Activated CD4-positive, alpha-beta T cell treated with anti-CD3 and anti-CD28 coated beads, Interleukin-2, amount 10 ng/mL, durations not matched to agents 7 days and 5 days (primary cell): ENCODE measurements at places on chromosomes 3 and 15. TPM values are rescaled to one million over a fixed set of nuclear protein-coding genes. Genes with fewer than 3 reads are reported as not detected.

GRCh38 chr15:79401301-79401700 lies 30.8 kb upstream of the MINAR1 start:
- H3K27me3 ChIP-seq: no peaks in the 10 kb centered on the region
- no peak overlapping the region for H3K27ac ChIP-seq
- H3K4me1 ChIP-seq: no peaks in the 10 kb centered on the region
- DNase-seq: no peak
- H3K36me3 ChIP-seq: no peaks in the 10 kb centered on the region

DNA sequence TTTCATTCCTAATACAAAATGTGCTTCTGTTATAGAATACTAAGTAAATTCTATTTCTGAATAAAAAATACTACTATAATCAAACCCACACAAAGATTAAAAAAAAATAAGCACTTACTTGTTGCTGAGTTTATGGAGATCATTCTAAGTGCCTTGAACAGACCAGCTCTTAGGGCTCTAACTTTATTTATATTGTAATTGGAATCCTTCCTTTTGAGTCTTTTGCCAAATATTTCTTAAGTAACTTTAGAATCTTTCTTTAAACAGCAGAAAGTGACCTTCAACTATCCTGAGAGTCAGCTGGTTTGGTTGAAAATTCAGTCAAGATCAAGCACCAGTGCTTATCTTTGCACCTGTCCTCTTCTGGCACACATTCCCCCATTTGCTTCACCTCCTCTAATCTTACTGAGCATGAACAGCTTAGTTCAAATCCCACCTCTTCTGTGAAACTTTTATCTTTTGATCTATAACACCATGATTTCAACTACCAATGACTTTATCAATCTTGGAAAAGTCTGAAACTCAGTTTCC lies 149.3 kb downstream of the VPS13C start:
- H3K36me3 ChIP-seq: peaks cover 54% of the 10 kb centered on the region
- H3K4me3 ChIP-seq: no peak overlapping the region
- DNase-seq: no peak
- H3K27me3 ChIP-seq: no peaks in the 10 kb centered on the region
- H3K27ac ChIP-seq: no peak overlapping the region
- H3K4me1 ChIP-seq: no peaks in the 10 kb centered on the region

- H3K36me3 ChIP-seq: no peaks in the 10 kb centered on the region
- H3K4me1 ChIP-seq: peaks cover 32% of the 10 kb centered on the region
These were observed 64.8 kb upstream of the ARL8B start for GRCh38 chr3:5057272-5057671.

DNA sequence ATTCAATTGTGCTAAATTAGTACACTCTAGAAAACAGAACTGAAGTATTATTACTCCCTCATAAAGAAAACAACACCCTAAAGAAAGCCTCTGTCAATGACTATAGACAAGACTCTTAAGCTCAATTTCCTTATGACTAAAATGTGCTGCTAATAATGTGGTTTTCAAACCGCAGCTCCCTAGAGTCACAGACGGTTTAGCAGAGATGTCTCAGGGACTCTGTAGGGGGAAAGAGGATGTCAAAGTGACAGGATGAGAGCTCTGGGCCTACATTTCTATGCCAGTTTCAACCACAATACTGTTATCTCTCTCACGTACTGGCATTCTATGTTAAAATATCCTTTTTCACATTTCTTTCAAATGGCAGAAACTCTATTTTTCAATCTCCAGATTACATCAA lies 37.6 kb upstream of the WDR49 start:
- peak overlapping the region; percentile 14 for H3K27ac ChIP-seq
- H3K4me1 ChIP-seq: peaks cover 21% of the 10 kb centered on the region
- DNase-seq: peak; percentile 44
- H3K36me3 ChIP-seq: peaks cover 32% of the 10 kb centered on the region
- no peaks in the 10 kb centered on the region for H3K27me3 ChIP-seq

- DNase-seq: no peak
- peak overlapping the region; percentile 89 for H3K4me3 ChIP-seq
- peak overlapping the region; percentile 98 for H3K27ac ChIP-seq
- H3K27me3 ChIP-seq: no peaks in the 10 kb centered on the region
These were observed 557 bp downstream of the DENND4A start for GRCh38 chr15:65791335-65792137.

GRCh38 chr3:184183679-184184078 lies 2.3 kb upstream of the ABCF3 start:
- peaks cover 32% of the 10 kb centered on the region for H3K4me1 ChIP-seq
- H3K27me3 ChIP-seq: no peaks in the 10 kb centered on the region
- no peak overlapping the region for H3K4me3 ChIP-seq
- no peak for DNase-seq

DNA sequence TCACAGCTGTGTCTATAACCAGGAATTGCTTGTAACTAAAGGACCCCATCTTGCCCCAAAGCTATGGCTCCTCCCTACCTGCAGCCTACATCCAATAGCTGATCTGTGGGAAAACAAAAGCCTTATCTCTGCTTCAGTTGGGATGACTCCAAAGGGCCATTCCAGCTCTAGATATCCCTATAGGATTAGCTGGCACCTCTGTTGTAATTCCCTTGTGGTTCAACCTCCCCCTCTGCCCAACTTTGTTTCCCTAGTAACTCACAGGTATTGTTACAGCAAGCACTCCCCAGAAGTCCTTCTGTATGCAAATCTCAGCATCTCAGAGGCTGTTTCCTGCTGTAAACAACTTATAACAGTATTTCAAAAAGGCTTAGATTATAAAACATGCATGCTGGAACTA lies 478.6 kb downstream of the AGBL1 start:
- no peak overlapping the region for H3K4me3 ChIP-seq
- no peaks in the 10 kb centered on the region for H3K4me1 ChIP-seq
- no peaks in the 10 kb centered on the region for H3K36me3 ChIP-seq
- no peaks in the 10 kb centered on the region for H3K27me3 ChIP-seq
- DNase-seq: no peak

- peaks cover 77% of the 10 kb centered on the region for H3K36me3 ChIP-seq
- DNase-seq: no peak
- H3K27ac ChIP-seq: peak overlapping the region; percentile 59
- H3K4me1 ChIP-seq: peaks cover 84% of the 10 kb centered on the region
- H3K4me3 ChIP-seq: no peak overlapping the region
- no peaks in the 10 kb centered on the region for H3K27me3 ChIP-seq
These were observed 40.1 kb upstream of the CD47 start for GRCh38 chr3:108130701-108131474.

DNA sequence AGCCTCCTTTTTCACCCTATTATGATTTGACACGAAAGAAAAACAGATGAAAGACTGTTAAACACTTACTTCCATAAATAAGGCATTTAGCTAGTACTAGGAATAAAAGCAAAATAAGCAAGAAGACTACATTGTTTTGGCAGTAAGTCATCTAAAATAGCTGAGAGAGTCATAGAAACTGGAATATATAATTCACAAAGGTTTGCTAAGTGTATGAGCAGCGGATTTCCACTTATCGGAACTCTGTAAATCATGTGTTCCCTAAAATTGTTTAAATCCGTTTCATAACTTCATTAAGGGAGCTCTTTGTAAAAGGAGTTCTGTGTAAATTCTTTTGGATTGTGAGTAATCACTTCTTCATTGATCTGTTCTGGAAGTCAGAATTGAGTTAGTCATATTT lies 202.5 kb upstream of the CBLB start:
- H3K27ac ChIP-seq: no peak overlapping the region
- H3K27me3 ChIP-seq: no peaks in the 10 kb centered on the region
- H3K4me1 ChIP-seq: peaks cover 10% of the 10 kb centered on the region

DNA sequence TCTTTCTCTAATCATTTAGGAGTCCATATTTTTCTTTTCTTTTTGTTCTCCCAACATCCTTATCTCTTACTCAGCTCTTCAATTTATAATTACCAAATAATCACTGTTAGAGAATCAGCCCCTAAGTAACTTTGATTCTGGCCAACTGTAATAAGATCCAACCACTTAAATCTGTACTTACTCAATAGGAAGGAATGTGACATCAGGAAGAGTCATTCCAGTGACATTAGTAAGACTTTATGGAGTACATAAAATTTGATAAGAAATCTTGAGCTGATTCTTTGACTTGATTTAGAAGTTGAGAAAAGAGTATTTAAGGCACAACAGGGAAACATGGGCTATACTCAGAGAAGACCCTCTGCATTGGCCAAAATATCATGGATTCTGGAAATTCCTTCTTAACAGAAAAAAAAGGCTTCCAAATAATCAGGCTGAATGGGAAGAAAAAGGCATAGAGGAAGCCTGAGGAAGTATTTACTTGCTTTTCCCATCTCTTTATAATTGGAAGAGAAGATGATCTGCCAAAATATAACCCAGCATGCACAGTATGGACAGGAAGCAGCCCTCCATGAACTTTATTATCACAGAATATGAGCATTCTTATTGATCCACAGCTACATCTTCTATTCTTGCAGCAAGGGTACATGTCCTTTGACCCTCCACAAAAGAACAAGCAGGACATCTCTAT lies 289.7 kb upstream of the TPRG1 start:
- H3K27me3 ChIP-seq: no peaks in the 10 kb centered on the region
- H3K4me1 ChIP-seq: no peaks in the 10 kb centered on the region
- DNase-seq: no peak

DNA sequence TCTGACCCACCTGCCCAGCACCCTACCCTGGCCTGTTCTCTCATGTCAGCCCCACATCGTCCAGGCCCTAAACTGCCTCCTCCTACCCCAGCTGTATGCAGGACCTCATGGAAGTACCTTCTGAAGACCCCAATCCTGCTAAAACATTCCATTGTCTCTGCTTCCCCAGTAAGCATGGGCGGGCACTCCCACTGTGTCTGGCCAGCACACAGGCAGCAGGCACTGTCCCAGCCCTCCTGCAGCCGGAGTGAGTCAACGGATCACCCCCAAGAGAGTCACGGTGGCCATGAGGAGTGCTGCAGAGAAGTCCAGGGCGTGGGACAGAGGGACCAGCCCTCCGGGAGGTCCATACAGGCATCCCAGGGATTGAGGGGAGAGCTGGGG lies 36.4 kb upstream of the SLCO2A1 start:
- no peaks in the 10 kb centered on the region for H3K27me3 ChIP-seq
- no peaks in the 10 kb centered on the region for H3K4me1 ChIP-seq
- no peak overlapping the region for H3K4me3 ChIP-seq
- no peak overlapping the region for H3K27ac ChIP-seq

DNA sequence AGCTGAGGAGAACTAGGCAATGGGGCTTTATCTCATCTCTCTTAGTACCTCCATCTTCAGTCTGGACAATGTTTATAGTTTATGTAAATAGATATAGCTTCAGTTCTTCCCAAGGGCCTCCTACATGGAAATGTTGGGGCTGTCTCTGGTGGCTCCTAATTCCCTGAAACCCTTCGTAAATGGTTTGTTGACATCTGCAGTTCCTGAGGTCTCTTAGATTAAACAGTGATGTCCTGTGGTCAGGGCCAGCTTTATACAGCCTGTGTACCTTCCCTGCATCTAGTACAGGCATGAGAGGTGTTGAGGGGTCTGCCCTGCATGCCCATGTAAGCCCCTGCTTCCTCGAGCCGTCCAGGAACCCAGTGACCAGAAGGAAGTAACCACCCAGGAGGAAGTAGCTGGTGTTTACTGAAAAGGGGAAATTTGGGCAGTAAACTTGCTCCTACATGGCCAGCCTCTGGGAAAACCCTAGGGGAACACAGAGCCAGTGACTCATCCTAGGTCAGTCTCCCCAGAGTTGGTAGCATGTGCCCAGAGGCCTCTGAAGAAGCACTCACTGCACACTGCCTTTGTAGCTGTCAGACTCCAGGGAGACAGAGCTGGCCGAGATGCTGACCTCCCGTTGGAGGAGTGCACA lies 4.7 kb upstream of the TBC1D2B start:
- no peaks in the 10 kb centered on the region for H3K27me3 ChIP-seq
- no peak overlapping the region for H3K4me3 ChIP-seq
- DNase-seq: no peak
- H3K36me3 ChIP-seq: no peaks in the 10 kb centered on the region
- peaks cover 32% of the 10 kb centered on the region for H3K4me1 ChIP-seq

- peaks cover 9% of the 10 kb centered on the region for H3K36me3 ChIP-seq
- DNase-seq: no peak
- peaks cover 11% of the 10 kb centered on the region for H3K4me1 ChIP-seq
- no peaks in the 10 kb centered on the region for H3K27me3 ChIP-seq
These were observed 12.1 kb downstream of the TBC1D2B start for GRCh38 chr15:78065284-78065872.

DNA sequence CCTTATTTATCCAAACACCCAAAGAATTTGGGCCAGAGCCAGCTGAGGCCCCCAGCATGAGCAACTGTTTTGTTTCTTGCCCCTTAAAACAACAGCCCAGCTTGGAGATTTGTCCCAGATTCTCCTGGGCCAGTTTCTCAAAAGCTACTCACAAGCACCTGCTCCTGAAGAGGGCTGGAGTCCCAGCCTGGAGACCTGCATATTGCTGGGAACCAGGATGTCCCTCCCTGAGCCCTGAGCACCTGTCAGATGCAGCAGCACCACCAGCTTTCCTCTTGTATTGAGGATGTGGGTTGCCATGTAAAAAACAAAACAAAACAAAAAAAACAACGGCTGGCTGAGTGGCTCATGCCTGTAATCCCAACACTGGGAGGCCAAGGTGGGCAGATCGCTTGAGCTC lies 7.0 kb upstream of the RFT1 start:
- peaks cover 9% of the 10 kb centered on the region for H3K4me1 ChIP-seq
- H3K27ac ChIP-seq: no peak overlapping the region
- no peaks in the 10 kb centered on the region for H3K27me3 ChIP-seq
- H3K36me3 ChIP-seq: no peaks in the 10 kb centered on the region
- no peak overlapping the region for H3K4me3 ChIP-seq

DNA sequence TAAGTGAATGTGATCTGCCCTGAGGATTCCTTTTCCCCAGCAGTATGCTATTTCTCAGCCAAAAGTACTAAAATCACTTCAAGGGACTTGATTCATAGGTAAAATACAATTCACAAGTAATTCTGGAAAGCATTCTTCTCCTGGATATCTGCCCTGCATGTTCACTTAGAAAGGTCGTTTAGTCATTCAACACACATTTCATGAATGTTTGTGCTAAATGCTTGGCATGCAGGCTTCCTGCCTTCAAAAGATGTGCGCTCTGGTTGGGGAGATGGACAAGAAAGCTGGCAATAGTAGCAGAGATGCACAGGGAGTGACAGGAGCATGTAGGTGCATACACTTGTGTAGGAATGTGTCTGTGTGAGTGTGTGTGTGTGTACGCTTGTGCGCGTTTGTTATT lies 360.7 kb downstream of the PTPRG start:
- no peak overlapping the region for H3K27ac ChIP-seq
- no peaks in the 10 kb centered on the region for H3K4me1 ChIP-seq
- no peak for DNase-seq
- no peaks in the 10 kb centered on the region for H3K36me3 ChIP-seq
- H3K4me3 ChIP-seq: no peak overlapping the region

- no peaks in the 10 kb centered on the region for H3K27me3 ChIP-seq
- no peaks in the 10 kb centered on the region for H3K4me1 ChIP-seq
- no peak for DNase-seq
- H3K27ac ChIP-seq: no peak overlapping the region
These were observed 150.7 kb downstream of the FNDC3B start for GRCh38 chr3:172189987-172190603.

DNA sequence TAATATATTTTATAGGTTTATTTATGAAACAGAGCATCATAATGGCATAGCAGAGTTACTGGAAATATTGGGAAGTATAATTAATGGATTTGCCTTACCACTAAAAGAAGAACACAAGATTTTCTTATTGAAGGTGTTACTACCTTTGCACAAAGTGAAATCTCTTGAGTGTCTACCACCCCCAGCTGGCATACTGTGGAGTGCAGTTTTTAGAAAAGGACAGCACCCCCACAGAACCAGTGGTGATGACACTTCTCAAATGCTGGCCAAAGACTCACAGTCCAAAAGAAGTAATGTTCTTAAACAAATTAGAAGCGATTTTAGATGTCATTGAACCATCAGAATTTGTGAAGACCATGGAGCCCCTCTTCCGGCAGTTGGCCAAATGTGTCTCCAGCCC lies 58.1 kb downstream of the DNAH1 start:
- H3K4me1 ChIP-seq: peaks cover 7% of the 10 kb centered on the region
- no peak overlapping the region for H3K4me3 ChIP-seq
- H3K27me3 ChIP-seq: peaks cover 4% of the 10 kb centered on the region
- no peak for DNase-seq

SPATA12 gene
- total RNA-seq: not detected

SPINK8 gene
- total RNA-seq: not detected

EOMES gene
- total RNA-seq: 0.52 TPM

STAB1 gene
- 0.15 TPM for total RNA-seq
